K562 (cell line): ENCODE measurements at places on chromosomes 5 and 9. TPM values are rescaled to one million over a fixed set of nuclear protein-coding genes. Genes with fewer than 3 reads are reported as not detected.

- H3K36me3 ChIP-seq, result no peaks in the 10 kb centered on the region
- no peaks in the 10 kb centered on the region for H3K27me3 ChIP-seq
- H3K27ac ChIP-seq, result no peak overlapping the region
Measured at GRCh38 chr9:111728617-111729366, 65.9 kb downstream of the SHOC1 start.

GRCh38 chr5:93385655-93386054 is 195.4 kb downstream of the NR2F1-AS1 start:
- H3K4me3 ChIP-seq, result no peak overlapping the region
- H3K27me3 ChIP-seq, result no peaks in the 10 kb centered on the region
- DNase-seq, result no peak
- no peak overlapping the region for H3K27ac ChIP-seq
- no peaks in the 10 kb centered on the region for H3K36me3 ChIP-seq

- H3K4me3 ChIP-seq, result no peak overlapping the region
- DNase-seq, result no peak
- no peaks in the 10 kb centered on the region for H3K36me3 ChIP-seq
- H3K4me1 ChIP-seq, result no peaks in the 10 kb centered on the region
- H3K27me3 ChIP-seq, result peaks cover 15% of the 10 kb centered on the region
Measured at GRCh38 chr5:87020099-87020934, 247.4 kb upstream of the RASA1 start.

DNA sequence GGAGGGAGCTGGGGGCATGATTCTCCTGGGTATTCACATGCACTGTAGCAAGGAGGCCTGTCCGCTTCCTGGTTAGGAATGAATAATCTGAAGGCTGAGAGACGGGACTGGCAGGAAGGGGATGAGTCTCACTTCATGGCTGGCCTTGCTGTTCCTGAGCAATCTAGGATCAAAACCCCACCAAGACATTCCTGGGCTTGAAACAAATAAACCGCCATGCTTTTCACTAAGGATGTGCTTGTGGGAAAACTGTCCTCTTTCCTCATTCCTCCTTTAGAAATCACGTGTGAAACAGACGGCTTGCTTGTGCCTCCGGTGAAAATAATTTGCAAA is 132.8 kb downstream of the MACROH2A1 start:
- no peaks in the 10 kb centered on the region for H3K36me3 ChIP-seq
- no peak overlapping the region for H3K4me3 ChIP-seq
- no peaks in the 10 kb centered on the region for H3K27me3 ChIP-seq
- H3K4me1 ChIP-seq, result peaks cover 3% of the 10 kb centered on the region; the same call in 1 of the 2 replicates
- no peak overlapping the region for H3K27ac ChIP-seq
- no peak for DNase-seq

DDX4 gene
- not detected in 2 replicates for total RNA-seq
